ENCODE measurements at places on chromosomes 7 and 10. TPM values are rescaled to one million over a fixed set of nuclear protein-coding genes. Genes with fewer than 3 reads are reported as not detected.
A peak's percentile ranks its signal among the peaks of the same experiment; 100 is the strongest.

Gene RBP3
- not detected for total RNA-seq

- DNase-seq, result peak; percentile 60
Measured at GRCh38 chr10:93471110-93471651, 11.0 kb downstream of the MYOF start.

DNA sequence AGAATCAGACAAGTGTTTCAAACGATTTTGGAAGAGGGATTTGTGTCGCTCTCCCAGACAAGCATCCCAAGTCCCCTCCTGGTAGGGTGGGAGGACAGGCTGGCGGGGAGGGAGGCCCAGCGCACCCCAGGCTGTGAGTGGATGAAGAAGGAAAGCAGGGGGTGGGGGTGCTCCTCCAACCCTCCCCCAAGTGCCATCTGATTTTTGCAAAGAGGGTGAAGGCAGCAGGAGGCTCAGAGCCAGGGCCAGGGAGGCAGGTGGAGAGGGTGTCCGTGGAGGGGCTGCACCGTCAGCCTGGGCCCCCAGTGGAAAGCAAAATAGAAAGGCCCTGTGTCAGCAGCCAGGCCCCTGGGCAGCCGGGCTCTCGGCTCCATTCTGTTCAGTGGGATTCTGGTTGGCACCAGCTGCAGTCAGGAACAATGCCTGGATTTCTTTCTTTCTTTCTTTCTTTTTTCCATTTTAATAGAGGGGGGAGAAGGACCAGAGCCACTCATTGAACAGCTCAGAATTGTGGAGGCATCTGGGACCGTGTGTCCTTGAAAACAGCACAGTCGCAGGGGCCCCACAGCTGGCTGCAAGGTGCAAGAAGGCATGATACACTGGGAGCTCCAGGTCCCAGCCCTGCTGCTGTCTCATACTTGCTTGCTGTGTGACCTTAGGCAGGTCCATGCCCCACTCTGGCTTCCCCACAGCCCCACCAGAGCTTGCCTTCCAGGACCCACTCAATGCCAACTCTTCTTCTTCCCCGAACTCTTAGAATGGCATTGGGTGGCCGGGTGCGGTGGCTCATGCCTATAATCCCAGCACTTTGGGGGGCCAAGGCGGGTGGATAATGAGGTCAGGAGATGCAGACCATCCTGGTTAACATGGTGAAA is 7.1 kb upstream of the ZMIZ1 start:
- DNase-seq, result peak; percentile 64

DNA sequence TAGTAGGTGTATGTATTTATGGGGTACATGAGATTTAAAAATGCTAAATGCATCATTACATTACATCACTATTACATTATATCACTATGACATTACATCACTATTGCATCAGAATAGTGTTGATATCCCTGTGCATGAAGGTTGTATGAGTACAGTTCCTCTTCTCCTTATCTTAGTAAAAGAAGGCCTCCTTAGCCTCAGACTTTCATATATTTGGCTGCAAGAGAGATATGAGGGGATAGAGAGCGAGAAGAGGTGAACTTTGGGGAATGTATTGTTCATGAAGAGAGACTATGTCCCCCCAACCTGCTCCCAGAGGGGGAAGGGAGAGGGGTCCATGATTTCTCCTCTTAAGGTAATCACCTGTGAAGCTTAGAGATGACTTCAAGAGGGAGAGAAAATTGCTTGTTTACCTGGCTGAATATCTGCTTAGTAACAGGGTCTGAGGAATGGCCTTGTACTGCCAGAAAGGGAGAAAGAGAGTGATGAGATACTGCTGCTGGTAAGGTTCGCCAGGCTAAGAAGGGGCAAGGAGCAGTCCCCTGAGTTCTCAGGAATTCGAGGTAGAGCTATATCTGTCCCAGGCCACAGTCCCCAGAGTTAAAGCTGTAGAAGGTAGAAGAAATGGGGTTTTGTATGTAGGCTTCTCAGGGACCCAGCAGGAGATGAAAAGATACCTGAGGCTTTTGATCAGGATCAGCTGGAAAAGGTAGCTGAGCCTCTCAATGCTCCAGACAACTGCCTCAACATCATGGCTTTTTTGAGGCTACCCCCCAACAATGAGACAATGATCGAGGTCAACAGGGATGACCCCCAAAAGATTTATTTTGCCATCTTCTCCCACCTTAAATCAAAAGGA is 168.4 kb upstream of the WNT16 start:
- no peak for DNase-seq

- DNase-seq, result no peak
Measured at GRCh38 chr10:31313396-31313795, 5.6 kb upstream of the ZEB1 start.

GRCh38 chr10:18554479-18554878 is 96.9 kb downstream of the NSUN6 start:
- DNase-seq, result no peak

GRCh38 chr10:51896849-51897248 is 197.5 kb upstream of the CSTF2T start:
- DNase-seq, result no peak

- no peak for DNase-seq
Measured at GRCh38 chr10:113071446-113071845, 121.4 kb downstream of the TCF7L2 start.

DNA sequence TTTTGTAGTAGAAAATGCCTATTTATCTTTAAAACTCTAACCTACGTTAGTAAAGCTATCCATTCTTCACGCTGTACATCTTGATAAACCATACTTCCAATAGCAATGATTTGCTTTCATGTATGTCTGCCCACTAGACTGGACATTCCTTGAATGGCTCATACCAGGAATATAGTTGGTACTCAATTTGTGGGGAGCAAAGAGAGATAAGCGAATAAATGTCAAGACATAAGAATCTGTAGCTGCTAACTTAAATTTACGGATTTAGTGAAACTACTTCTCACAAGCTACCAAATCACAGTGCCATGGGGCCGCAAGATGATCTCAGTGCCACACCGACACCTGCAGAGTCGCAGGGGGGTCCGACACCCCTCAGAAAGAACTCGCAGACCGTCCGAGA is 763 bp upstream of the RALA start:
- DNase-seq, result no peak

DNA sequence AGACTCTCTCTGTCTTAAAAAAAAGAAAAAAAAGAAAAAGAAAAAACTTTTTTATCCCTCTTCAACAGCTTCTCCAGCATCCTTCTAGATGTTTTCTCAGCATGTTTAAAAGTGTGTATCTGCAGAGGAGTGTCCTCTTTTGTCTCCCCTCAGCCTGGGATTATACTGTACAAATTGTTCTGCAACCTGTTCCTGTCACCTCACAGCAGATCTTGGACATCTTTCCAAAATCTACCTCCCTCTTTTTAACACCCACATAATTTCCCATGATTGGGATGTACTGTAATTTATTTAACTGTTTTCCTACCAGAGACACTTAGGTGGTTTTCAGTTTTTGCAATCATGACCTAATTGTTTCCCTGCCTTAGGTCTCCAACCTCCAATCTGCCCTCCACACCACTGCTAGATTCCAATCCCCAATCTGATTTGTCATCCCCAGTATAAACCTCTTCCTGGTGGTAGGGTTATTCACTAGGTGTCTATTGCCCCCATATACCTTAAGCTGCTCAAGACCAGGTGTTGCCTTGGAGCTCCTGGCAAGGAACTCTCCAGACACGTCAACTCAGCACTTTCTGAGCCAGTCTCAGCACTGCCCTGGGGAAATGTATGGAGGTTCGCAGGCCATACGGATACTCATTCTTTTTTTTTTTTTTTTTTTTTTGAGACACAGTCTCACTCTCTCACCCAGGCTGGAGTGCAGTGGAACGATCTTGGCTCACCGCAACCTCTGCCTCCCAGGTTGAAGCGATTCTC is 17.6 kb upstream of the DDIT4 start:
- DNase-seq, result no peak

- DNase-seq, result no peak
Measured at GRCh38 chr10:118153287-118153686, 106.5 kb upstream of the RAB11FIP2 start.

DNA sequence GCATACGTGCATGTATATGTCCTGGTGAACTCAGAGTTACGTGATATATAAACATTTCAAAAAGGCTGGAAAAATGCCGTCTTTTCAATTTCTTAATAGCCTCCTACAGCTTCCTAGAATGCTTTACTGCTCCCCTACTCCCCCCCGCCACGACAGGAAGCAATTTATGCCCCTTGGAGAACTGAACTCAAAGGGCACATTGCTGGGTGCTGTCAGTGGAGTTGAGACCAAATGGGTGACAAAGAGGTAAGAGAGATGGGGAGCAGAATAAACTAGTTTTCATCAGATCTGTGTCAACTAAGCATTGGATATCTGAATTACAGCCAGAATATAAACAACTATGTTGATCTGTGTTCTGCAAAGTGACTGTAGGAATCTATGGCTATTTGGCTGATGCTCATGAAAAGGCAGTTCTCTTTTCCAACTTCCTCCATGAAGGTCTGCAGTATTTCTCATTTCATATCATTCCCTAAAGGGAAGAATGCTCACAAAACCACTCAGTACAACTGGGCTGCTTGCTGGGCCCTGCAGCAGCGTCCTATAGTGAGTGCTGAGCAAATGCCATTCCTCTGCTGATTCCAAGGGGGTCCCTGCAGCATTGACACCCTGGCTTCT is 171.3 kb upstream of the HPS1 start:
- no peak for DNase-seq

DNA sequence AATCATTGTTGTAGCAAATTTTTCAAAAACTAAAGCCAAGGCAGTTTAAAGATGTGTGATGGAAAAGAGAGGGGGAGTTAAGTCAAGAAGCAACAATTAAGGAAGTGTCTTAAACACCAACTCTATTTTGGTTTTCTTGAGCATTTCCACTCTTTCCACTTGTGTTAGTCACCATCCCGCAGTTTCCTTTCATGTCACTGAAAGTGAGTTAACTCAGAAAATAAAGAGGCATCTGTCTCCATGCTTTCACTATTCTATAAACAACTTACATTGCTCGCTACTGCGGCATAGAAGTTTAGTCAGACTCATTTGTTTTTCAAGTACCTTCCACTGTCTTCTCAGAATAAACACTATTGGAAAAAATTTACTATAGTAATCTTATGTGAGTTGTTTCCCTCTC is 284.9 kb upstream of the SEMA3D start:
- no peak for DNase-seq

DNA sequence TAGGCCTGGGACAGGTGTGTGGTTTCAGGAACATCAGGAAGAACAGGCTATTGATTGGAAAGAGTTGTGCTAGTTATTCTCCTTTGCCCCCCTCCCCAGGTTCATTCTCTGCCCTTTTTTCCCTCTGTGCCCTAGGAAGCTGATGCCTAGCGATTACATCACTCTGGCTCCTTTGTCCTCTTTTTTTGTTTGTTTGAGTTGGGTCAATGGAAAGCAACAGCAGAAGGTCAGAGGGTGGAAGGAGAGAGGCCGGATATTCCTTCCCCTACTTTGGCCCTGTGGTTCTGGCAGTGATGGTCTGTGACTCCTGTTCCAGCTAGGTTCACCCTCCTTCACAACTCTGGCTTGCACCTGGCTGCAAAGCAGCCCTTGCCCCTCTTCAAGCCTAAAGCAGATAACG is 18.9 kb downstream of the LOXL4 start:
- no peak for DNase-seq

DNA sequence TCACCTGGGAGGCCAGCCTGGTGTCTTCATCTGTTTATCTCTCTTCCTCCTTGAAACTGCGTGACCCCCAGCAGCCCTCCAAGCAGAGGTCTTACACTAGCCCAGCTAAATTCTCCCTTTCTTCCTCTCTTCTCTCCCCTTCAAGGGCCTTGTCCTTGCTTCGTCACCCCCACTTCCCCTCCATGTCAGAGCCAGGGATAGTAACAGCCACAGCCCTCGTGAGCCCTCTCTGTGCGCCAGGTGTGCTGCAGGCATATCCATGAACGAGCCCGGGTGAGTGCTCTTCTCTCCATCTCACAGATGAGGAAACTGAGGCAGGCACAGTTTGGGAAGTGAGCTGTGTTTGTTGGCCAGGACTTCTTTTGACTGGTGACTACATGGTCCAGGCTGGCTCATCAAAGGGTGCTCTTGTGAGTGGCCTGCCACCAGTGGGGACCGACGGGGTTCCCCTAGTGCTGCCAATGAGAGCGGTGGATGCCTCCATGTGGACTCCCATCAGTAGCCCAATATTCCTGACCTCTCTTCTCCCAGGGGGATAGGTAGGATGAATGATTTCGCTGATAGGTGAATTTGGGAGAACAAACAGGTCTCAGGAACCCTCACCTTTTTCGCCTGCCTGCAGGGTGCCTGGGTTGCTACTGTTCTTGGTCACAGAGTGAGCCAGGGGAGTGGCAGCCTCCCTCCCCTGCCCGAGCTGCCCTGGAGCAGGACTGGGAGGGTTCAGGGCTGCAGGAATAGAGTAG is 38.1 kb downstream of the ADRA2A start:
- DNase-seq, result no peak

DNA sequence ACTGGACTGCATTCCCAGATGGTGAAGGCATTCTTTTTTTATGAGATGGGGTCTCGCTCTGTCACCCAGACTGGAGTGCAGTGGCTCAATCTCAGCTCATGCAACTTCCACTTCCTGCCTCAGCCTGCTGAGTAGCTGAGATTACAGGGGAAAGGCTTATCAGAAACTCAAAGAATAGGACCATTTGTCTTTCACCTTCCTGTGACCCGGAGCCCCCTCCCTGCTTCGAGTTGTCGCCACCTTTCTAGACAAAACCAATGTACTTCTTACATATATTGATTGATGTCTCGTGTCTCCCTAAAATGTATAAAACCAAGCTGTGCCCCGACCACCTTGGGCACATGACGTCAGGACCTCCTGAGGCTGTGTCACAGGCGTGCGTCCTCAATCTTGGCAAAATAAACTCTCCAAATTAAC is 1.8 kb upstream of the METTL27 start:
- no peak for DNase-seq

DNA sequence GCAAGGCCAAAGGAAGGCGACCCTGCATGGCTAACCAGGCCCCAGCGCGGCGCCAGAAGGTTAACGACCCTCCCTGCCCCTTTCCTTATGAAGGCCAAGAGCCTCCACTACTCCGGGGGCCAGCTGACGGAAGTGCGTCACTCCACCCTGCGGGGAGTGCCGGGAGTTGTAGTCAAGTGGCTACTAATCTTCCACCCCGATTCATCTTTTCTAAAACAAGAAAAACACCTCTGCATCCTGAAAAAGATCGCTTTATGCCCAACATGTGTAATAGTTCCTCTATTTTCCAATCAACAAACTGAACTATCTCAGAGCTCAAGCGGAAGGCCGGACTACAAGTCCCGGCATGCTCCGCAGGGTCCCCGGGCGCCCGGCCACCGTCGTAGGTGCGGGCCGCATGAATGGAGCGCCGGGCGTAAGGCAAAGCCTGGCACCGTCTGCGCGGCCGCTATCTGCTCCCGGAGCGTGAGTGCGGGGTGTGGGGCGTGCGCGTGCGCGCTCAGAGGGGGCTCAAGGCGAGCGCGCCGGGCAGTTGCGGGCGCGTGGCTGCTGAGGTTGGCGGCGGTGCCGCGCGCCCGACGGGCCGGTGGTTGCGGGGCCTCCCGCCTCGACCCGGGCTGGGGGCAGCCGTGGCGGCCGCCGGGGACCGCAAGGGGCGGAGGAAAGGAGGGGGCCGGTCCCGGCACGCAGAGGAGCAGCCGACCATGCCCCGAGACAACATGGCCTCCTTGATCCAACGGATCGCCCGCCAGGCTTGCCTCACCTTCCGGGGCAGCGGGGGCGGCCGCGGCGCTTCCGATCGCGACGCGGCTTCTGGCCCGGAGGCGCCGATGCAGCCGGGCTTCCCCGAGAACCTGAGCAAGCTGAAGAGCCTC is at the start of gene ADO:
Gene ADO (plus strand): TSS at position 365 of the 875 bp plus-strand sequence. CDS start 340 bp downstream, at position 705.
- peak; percentile 93 for DNase-seq
